ENCODE measurements at places on chromosomes 5 and 9.
A peak's percentile ranks its signal among the peaks of the same experiment; 100 is the strongest.

DNA sequence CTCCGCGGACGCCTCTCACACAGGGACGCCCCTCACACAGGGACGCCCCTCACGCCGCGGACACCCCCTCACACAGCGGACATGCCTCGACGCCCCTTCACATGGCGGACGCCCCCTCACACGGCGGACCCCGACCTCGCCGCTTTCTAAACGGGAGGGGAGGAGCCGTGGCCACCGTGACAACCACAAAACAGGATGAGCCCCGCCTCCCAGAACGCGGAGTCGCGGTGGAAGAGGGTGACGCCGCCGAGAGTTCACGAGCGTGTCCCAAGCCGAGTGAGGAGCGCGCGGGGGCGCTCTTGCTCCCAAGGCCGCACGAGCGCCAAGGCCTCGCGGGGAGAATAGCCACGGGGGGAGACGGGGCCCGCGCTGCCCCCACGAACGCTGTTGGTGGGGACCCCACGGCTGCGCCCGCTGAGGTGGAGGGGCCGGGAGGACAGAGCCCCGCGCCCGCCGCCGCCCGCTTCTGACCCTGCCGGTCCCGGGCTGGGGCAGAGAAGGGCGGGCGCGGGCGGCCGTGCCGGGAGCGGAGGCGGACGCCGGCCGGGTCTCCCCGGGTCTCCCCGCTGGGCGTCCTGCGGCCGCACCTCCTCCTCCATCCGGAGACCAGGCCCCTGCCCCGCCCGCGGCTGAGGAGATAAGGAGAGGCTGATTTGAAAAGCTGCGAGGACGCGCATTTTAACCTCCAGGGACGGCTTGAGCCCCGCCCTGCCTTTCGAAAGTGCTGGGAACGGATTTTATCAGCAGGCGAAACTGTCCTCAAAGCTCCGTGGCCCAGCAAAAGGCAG lies 3.9 kb upstream of the NKD2 start:
- peak; percentile 38 for DNase-seq

DNA sequence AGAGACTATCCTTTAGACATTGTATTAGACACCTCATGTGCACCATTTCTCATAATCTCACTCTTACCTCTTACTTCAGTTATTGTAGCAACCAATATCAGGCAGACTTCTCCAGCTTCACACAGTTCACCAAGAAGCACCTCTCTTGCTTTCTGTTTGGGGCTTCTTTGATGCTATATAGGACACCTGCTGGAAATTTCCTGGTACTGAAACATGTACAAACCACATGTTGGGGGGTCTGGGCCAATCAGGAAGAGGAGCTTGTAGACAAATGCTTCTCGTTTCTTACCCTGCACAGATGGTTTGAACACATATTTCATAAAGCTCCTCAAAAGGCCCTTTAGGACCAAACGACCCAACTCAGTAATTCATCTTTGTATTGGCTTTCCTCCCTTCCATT lies 212.1 kb downstream of the IZUMO3 start:
- DNase-seq = no peak

- DNase-seq = no peak
Observed at GRCh38 chr9:33151007-33151557, 16.1 kb downstream of the B4GALT1 start.

DNA sequence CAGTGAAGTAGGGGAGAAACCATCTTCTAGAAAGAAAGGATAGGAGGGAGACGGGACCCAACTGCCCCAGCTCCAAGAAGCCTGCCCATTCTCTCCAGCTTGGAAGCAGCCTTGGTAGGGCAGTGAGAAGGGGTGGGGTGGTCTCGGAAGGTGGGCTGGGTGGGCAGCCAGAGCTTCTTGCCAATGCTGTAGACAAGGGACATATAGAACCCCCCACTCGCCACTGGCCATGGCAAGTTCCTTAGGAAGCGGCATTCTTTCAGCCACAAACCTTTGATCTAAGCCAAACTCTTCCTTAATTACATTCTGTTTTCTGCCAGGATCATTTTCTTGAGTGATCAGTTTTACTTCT lies 90.2 kb downstream of the PSD2 start:
- DNase-seq = no peak

- DNase-seq = peak; percentile 2
Observed at GRCh38 chr5:69217151-69217511, 17.6 kb upstream of the CDK7 start.

DNA sequence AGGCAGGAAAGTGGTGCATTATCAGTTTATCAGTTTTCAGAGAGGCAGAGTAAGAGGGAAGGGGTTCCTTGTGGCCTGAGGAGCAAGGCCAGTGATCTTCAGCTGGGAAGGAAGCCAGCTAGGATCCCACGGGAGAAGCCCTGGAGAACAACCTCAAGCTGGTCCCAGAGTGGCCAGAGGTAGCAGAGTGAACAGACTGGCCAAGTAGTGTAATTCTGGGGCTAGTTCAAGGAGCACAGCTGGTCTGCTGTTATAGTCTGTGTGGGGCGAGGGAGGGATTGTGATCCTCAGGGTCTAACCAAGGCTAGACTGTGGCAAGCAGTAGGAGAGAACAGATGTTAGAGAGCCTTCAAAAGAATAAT lies 164.6 kb downstream of the CARTPT start:
- DNase-seq = no peak

- no peak for DNase-seq
Observed at GRCh38 chr5:80967500-80968181, 7.5 kb downstream of the RASGRF2 start.

DNA sequence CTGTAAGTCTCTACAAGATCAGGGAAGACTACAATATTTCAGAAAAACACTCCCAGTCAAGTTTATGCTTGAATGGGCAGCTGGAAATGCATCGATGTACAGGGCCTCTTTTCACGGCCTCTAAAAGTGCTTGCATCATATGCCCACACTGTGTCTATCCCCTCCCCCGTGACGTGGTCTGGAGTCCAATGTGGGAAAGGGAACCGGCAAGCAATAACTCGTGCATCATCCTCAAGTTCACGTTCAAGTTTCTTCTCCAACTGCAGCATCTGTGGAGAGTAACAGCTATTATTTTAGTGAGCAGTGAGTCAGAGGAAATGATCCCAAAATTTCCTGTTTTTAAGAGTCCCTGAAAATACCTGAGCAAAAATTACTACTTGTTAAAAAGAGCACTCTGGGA lies 22.3 kb downstream of the ATPSCKMT start:
- DNase-seq = no peak

- DNase-seq = no peak
Observed at GRCh38 chr5:31648326-31648725, 9.4 kb downstream of the PDZD2 start.

DNA sequence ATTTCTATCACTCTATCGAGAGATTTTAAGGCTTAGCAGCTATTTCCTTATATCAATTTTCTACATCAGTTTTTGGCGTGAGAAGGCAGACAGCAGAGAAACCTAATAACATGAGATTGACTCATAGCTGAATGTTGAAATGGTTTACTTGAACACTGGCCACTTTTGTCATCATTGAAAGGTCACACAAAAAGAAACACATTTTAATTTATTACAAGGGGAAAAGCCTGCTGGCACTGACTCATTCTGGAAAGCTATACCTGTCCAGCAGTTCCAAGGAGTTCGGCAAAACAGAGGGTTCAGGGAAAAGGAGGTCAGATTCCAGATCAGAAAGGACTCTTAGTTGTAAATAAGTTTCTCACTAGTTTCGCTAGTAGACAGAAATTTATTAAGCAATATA lies 566.4 kb downstream of the DNAH5 start:
- DNase-seq = no peak

DNA sequence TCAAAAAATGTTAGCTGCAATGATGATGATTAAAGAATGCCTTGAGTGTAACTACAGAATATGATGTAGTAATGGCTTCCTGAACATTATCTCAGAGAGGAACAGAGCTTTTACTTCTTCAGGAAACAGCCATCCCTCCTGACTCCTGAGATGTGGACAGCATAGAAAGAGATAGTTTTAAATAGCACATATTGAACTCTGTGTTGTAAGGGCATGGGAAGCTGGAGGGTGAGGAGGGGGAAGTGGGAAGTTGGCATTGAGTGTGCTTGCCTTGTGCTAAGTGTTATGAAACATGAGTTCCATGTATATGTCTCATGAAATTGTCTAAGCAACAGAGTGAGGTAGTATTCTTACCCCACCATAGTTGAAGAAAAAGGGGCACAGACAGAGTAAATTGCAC lies 161.5 kb upstream of the SLC28A3 start:
- DNase-seq = no peak

- DNase-seq = no peak
Observed at GRCh38 chr5:76537073-76537543, 86.1 kb downstream of the F2RL2 start.

- no peak for DNase-seq
Observed at GRCh38 chr9:27787891-27788290, 214.6 kb upstream of the C9orf72 start.

- no peak for DNase-seq
Observed at GRCh38 chr9:82021198-82021597, 32.6 kb downstream of the SPATA31D1 start.

DNA sequence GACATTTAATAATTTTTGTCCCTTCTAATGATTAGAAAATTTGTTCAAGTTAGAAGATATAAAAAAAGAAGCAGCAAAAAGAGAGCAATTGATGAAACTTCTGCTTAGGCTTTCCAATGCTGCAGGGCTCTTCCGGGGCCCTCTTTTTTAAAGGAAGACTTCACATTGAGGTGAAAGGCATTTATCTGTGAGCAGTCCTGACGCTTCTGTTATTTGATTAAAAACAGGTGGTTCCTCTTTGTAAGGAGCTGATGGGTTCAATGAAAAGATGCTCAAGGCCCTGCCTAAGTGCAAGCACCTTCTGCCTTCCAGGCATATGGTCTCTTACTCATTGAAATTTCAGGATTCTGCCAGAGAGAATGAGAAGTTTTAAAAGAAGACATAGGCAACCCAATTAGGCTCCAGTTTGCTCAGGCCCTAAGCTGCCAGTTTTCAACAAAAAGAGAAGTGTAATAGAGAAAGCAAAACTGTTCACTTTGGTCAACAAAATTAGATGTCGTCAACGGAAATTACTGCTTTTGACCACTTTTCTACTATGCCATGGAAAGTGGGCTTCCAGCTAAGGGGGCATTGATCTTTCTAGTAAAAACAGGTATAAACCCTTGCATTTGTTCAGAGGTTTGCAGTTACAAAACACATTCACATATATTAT lies 100.2 kb downstream of the INSYN2B start:
- no peak for DNase-seq

- DNase-seq = no peak
Observed at GRCh38 chr9:133690081-133690561, 48.0 kb downstream of the SARDH start.

- no peak for DNase-seq
Observed at GRCh38 chr9:92266486-92266885, 27.0 kb downstream of the IARS1 start.

DNA sequence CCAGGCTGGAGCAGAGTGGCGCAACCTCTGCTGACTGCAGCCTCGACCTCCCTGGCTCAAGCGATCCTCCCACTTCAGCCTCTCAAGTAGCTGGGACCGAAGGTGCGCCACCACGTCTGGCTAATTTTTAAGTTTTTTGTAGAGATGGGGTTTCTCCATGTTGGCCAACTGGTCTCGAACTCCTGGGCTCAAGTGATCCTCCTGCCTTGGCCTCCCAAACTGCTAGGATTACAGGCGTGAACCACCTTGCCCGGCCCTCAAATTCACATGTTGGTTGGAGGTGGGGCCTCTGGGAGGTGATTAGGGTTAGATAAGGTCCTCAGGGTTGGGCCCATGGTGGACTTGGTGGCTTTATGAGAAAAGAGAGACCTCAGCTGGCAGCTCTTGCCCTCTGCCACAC lies 10.1 kb downstream of the LCN12 start:
- no peak for DNase-seq

DNA sequence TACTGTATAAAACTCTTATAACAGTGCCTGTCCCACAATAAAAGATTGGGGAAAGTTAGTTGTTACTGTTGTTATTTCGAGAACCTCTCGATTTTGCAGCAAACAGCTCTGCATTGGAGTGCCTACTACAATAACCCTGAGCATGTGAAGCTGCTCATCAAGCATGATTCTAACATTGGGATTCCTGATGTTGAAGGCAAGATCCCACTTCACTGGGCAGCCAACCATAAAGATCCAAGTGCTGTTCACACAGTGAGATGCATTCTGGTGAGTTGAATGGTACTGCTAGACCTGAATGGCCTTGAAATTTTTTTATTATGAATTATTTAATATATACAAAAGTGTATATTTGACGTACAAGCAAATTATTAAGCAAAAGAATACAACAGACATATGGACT lies 123.2 kb downstream of the TEX10 start:
- no peak for DNase-seq

GRCh38 chr9:133558191-133559126 lies 24.0 kb downstream of the ADAMTSL2 start:
- DNase-seq = no peak

GRCh38 chr9:93979721-93980120 lies 24.6 kb upstream of the BARX1 start:
- DNase-seq = no peak

DNA sequence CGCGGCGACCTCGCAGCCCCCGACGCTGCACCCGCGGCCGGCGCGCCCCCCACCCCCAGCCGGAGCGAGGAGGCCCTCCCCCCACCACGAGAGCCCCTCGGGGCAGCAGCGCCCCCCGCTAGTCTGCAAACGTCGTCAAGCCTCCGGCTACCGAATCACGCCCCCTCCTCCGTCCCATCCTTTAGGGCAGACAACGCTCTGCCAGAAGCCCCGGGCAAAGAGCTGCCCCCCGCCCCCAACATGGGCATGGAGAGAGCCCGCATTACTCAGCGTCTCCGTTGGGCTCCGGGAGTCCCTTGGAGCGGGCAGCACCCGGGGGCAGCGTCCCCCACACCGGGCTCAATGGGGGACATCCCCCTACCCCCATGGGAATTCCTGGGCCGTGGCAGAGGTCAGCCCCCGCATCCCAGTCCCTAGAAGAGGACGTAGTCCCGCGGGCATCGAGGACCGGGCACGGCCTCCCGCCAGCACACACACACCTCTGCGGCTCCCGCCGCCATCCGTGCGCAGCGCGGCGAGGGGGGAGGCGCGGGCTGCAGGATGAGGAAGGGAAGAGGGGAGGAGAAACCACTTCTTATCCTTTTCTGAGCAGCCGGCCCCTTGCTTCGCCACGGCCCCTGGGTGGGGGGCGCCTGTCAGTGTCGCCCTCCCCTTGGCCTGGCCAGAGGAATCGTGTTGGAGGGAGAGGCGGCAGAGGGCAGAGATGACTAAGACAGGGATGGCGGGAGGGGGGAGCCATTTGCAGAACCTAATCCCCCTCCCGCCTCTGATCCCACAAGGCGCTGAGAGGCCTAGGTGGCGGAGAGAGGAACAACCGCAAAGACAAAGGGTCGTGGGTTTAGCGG lies 750 bp downstream of the DNM1 start:
- no peak for DNase-seq

DNA sequence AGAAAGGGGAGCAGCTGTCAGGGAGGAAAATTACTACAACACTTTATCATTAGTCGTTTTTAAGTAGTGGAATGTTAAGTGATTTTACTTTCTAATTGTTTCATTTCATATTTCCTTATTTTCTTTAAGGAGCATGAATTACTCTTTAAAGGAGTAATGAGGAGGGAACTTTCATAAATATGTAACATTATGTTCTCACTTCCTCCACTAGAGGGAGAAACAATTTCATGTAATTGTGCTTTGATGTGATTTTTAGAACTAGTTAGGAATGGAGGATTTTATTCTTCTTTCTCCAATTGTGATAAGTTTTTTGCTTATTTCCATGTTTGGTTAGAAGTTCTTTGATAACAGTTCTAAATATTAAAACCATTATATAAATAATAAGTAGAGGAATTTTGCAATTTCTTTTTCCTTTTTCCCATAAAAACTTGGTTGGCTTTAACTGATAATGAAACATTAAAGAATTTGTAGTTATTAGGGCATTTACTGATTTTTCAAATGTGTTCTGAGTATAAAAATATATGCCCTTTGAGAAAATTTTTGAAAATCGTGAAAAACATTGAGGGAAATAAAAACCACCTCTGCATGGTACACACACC lies 25.6 kb downstream of the CEP78 start:
- DNase-seq = peak; percentile 42
